AG10803 (cell line): ENCODE measurements at places on chromosomes 7 and 10.

DNA sequence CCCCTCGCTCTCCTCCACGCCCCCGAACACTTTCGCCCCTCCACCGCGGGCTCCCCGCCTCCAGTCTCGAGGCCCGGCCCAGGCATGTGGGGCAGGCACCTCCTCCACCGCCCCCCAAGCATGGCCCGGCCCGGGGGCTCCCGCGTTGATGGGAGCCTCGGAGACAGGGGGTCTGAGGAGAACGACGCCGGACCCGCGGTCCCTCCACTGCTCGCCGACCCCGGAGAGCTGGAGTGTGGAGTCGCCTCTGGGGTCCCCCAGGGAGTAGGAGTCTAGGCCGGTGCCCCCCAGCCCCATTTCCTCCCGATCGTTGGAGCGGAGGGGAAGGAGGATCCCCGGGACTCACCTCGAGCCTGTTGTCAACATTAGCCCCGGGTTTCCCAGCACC lies 206 bp downstream of the UPF2 start:
- no peak for DNase-seq

DNA sequence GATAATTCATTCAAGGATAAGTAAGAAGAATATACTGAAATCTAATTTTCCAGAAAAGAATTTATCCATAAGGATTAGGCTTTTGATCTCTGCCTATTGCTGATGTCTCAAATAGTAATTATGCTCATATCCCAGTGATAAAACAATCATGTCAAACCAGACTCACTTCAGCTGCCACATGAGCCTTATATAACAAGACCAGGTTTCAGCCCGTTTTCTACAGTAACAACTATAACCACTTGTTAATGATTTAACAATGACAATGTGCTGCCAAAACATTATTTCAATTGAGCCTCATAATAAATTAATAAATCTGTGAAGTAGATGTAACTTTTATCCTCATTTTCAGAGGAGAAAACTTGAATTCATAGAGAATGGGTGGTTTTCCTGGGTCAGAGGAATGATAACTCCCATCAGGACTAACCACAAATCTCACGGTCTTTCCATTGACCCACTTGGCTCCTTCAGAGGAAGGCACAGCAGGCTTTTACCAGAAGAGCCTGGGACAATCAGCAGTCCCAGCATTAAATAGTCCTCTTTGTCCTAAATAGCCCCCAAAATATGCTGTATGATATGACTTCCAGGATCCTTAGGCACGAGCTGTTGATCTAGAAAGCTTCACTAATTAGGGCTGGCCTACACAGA lies 42.5 kb upstream of the SLIT1 start:
- DNase-seq, result no peak

DNA sequence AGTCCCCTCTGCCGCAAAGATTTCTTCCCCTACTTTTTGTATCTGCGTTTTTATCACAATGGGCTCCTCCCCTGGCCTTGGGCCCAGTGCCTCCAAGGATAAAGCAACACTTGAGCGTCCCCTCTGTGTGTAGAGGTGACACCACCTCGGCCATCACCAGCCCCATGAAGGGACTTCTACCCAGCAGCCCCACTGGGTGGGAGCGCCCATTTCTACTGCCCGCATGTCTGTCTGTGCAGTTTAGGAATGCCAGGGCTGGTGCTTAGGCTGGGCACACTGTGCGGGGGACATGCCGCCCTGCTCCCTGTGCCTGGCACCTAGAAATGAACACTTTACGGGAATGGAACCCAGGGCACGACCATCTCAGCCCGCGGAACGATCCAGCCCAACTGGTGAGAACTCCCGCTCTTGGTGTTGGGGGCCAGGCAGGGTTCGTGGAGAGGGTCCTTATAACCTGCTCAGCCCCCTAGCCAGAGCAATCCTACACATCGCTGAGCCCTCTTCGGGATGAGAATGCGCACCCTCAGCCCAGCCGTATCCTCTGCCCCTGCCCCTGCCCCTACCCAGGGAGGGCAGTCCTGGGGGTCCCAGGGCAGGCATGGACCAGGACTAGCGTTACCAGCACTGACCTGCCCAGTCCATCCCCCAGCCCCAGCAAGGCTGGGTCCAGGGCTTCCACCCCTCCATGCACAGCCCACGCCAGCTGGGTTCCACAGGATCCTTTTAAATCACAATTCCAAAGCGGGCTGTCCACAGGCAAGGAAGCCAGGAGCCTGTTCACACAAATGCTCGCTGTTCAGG lies 12.8 kb downstream of the CRYGN start:
- DNase-seq, result no peak

GRCh38 chr7:158702196-158702595 lies 2.4 kb downstream of the NCAPG2 start:
- DNase-seq, result no peak

GRCh38 chr7:3917436-3917835 lies 616.4 kb downstream of the SDK1 start:
- no peak for DNase-seq

DNA sequence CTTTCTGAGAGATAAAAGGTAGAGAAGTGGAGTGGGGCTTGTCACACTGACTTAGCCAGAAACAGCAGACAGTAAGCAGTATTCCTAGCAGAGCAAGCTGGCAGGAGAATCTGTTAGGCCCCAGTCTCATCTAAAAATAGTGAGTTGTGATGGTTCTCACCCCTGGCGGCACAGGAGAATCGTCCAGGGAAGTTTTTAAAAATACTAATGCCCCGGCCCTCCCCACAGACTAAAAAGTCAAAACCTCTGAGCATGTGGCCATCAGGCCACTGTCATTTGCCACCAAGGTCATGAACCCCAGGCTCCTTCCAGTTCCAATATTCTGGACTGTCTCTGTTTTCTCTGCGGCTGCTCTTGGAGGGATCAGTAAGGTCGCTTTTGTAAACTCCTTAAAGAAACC lies 34.0 kb downstream of the LYZL1 start:
- no peak for DNase-seq

DNA sequence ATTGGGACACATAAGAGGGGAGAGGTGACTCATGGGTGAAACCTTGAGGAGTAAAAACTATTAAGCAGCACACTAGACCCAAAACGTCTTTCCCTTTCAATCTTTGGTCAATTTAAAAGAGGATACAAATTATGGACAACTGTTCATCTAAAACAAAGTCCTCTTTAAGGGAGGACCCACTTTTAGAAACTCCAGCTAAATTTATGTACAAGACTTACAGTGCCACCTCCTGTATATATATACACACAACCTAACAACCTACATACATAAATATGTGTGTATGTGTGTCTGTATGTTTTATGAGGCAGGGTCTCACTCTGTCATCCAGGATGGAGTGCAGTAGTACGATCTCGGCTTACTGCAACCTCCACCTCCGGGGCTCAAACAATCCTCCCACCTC lies 18.1 kb upstream of the ZC3HAV1 start:
- peak; percentile 4 for DNase-seq

- DNase-seq, result no peak
These were observed 86.7 kb upstream of the PRKAR2B start for GRCh38 chr7:106957766-106958165.

DNA sequence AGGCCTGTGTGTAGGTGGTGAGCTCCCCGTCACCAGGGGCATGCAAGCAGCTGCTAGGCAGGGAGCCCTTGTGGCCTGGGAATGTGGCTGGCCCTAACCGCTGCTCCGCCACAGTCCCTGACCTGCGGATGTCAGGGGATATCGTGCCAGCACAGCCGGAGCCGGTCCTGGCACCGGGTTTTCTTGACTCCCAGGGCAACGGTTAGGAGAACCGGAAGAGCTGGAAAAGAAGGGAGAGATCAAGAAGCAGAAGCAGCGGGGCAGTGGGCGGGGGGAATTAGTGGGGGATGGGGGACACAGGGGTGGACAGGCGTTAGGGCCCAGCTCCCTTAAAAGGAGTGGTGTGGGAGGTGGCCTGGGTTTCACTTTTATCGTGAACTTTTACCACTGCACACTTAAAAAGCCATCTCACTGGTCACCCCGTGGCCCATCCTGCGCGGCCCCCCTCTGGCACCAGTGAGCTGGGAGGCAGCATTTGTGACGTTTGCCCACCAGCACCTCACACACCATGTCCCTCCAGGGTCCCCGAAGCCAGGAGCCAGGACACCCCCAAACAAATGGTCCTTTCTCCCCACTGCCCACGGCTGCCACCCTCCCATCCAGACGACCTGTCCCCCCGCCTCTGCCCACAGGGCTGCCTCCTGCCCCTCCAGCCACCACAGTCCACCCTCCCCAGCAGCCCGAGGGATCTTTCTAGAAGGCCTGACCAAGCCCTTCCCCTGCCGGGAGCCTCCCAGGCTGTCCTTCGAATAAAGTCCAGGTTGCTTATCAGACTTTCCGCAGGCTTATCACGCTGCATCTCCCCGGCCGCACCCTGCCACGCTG lies 1.8 kb upstream of the MICALL2 start:
- DNase-seq, result peak; percentile 73

- DNase-seq, result no peak
These were observed 9.0 kb downstream of the SPOCK2 start for GRCh38 chr10:72079356-72079755.

GRCh38 chr10:89337484-89337883 lies 9.7 kb downstream of the IFIT3 start:
- peak; percentile 47 for DNase-seq

- no peak for DNase-seq
These were observed 90.0 kb downstream of the EGFR start for GRCh38 chr7:55108818-55109217.

GRCh38 chr7:107966711-107967110 lies 36.2 kb downstream of the LAMB1 start:
- DNase-seq, result peak; percentile 96

- DNase-seq, result peak; percentile 60
These were observed 6.6 kb downstream of the EMX2 start for GRCh38 chr10:117549100-117549585.

DNA sequence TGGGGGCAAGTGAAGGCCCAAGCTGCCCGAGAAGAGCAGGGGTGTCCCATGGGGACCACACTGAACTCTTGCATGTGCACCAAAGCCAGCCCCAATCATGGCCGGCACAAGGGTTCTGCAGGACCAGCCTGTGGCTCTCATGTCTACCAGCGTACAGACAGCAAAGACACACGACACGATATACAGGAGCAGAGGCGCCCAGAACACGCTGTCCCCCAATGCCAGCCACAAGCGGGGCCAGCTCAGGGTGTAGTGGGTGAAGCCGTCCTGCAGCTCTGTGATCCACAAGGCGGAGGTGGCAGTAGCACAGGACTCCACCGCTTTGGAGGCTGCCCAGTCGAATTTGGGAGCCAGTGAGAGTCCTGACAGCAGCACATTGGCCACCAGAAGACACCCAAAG lies 108.9 kb upstream of the PDSS1 start:
- no peak for DNase-seq

DNA sequence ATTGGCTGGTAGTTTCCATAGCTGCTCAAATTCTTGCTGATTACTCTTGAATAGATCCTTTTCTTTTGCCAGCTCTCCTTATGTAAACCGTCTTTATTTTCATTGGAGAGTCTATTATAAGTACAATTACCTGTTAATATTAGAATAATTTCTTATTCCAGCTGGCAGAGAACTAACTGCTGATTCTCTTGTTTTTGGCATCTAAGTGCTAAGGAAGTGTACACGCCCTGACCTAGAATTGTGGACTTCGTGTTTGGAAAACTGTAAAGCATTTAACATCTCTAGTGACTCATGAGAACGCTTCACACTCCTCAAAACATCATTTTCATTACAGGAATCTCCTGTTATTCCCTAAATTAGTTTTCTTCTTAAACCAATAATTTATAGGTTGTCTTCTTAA lies 39.9 kb upstream of the FAM171A1 start:
- DNase-seq, result no peak

DNA sequence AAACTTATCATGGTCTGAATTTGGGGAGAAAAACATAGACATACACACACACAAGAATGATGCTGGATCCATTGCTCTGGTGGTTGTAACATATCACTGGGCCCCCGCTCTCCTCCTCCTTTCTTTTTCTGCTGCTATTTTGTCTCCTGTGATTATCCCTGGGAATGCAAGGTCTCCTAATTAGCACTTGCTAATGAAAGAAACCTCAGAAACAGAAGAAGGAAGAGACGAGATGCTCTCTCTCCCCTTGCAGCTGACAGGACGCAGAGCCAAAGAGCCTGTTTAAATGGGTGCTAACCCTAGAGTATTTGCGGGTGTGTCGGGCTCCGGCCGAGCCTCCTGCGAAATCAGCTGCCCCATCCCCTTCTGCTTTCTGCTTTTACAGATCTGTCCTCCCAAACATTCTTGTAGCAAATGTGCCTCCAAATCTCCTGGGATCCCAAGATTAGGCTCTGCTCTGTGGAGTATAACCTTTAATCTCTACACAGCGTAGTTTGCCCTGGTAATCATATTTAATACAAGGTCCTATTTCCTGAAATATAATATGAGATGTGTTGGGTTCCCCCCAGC lies 81.5 kb downstream of the FRMPD2 start:
- DNase-seq, result no peak

GRCh38 chr7:99137411-99138180 lies 6.3 kb downstream of the SMURF1 start:
- peak; percentile 92 for DNase-seq

- DNase-seq, result no peak
These were observed 173.0 kb downstream of the SKAP2 start for GRCh38 chr7:26691406-26691805.

GRCh38 chr7:158001621-158002320 lies 585.9 kb downstream of the PTPRN2 start:
- no peak for DNase-seq

GRCh38 chr7:44374007-44374763 lies 48.8 kb upstream of the CAMK2B start:
- DNase-seq, result no peak

DNA sequence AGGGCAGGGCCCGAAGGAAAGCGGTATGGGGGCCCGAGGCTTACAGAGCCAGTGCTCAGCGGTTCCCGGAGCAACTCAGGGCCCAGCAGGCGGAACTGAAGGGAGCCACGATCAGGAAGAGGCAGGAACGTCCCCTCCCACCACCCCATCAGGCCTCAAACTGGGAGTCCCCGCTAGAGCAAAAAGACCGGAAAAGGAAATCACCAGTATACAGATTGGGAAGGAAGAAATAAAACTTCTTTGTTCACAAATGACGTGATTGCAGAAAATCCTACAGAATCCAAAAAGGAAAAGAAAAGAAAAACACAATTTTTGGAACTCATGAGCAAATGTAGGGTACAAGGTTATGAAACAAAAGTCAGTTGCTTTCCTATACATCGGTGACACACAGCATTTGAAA lies 21.6 kb upstream of the ZFAND2A start:
- no peak for DNase-seq

- DNase-seq, result peak; percentile 85
These were observed 29.1 kb downstream of the UBE2H start for GRCh38 chr7:129923709-129924108.

DNA sequence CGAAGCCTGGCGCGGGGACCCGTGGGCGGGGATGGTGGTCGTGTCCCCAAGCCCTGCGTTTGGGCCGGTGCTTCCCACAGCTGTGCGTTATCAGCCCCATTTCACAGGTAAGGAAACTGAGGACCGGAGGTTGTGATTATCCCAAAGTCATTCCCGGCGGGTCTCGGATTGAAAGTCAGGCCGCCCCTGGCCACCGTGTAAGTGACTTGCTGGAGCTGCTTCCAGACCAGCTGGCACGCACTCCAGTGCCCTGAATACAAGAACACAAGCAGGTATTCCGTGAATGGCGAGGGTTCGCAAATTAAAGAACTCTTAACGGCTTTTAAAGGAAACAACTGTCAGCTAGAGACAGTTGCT lies 675 bp upstream of the ATE1 start:
- DNase-seq, result peak; percentile 47

GRCh38 chr7:53661645-53662217 lies 626.3 kb downstream of the POM121L12 start:
- DNase-seq, result no peak

- no peak for DNase-seq
These were observed 270.4 kb upstream of the KLF14 start for GRCh38 chr7:131004371-131004770.

- peak; percentile 60 for DNase-seq
These were observed 79.8 kb upstream of the MPP7 start for GRCh38 chr10:28382525-28383269.
